ENCODE measurements at places on chromosomes 16 and 17.

- DNase-seq: no peak
Measured at GRCh38 chr16:57528499-57529390, 7.6 kb downstream of the CCDC102A start.

DNA sequence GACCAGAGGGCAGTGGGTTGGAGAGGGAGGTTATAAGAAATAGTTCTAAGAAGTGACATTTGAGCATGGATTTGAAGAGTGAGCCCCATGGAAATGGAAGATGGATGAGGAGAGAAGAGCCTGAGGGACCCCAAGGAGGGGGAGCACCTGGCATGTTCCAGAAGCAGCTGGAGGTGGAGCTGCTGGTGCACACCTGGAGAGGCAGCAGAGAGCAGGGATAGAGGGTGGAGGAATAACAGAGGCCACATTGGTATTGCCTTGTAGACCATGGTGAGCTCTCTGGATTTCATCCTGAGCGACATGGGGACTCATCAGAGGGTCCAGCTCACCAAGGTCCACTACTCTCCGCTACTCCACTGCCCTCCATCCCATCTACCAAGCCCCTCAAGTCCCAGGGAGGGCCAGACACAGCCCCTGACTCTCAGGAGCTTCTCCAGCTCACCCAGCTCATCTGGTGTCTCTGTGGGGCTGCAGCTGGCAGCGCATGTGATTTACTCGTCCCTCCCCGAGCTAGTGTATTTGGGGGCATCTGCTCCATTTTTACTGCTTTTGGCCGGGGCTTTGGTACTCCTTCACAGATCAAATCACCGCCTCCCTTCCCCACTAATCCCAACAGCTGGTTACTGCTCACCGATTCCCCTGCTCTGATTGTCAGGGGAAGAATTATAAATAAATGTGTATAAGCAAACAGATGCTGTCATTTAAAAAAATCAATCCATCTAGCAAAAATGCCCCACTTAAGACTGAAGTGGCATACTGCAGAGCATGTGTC lies 22.1 kb upstream of the KDM8 start:
- no peak for DNase-seq

GRCh38 chr16:63577891-63578290 lies 1541.7 kb upstream of the CDH8 start:
- no peak for DNase-seq

- DNase-seq: no peak
Measured at GRCh38 chr16:2295056-2295798, 27.3 kb upstream of the RNPS1 start.

- no peak for DNase-seq
Measured at GRCh38 chr17:8900626-8901585, 33.4 kb upstream of the PIK3R6 start.

- peak; percentile 59 for DNase-seq
Measured at GRCh38 chr16:27154705-27155521, 48.4 kb upstream of the KDM8 start.

DNA sequence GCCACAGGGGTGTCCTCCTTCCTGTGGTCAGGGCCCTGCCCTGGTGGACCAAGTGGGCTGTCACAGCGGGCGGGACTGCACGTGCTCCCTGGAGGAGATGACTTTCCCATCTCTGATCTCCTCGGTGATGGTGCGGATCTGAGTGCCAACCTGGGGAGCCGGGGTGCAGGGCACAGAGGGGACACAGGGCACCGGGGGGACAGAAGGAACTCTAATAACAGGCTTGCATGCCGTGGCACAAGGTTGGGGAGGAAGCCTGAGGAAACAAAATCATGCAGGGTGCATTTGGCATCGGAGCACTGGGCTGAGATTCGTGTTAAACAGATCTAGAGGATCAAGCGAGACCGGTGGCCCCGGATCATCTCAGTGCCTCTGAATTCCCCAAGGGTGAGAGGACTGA lies 3.4 kb downstream of the KRT36 start:
- no peak for DNase-seq

DNA sequence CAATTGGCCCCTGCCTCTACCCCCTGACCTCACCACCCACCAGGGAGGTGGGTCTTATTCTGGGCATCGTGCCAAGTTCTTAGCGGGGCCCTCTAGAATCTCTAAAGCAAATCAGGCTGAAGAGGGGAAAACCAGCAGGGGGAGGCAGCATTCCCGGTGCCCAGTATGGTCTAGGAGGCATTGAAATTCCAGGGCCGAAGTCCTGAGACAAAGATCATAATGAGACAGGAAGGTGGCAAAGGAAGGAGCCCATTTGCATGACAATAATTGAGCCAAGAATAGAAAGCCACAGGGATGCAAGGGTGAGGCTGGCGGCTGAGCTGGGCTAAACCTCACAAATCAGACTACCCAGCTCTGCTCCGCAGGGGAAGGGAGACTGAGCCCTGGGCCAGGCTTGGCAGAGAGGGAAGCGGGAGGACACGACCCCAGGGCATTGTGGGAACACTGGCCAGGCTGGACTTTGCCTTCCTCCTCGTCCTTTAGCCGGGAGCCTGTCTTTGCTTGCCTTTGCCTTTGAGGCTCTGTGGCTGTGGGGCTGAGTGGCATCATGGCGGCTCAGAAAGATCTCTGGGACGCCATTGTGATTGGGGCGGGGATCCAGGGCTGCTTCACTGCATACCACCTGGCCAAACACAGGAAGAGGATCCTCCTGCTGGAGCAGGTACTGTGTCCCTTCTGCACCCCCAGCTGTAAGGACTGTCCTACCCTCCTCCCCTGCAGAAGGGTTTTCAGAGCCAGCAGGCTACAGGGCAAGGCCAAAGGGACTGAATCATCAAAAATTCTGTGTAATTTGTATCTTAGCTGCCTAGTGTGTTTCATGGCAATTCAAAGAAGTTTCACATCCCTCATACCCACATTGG lies at the start of gene PIPOX:
PIPOX (plus strand) TSS at position 463 of the 860 bp plus-strand sequence; CDS start at position 548, 85 bp downstream.
- no peak for DNase-seq

DNA sequence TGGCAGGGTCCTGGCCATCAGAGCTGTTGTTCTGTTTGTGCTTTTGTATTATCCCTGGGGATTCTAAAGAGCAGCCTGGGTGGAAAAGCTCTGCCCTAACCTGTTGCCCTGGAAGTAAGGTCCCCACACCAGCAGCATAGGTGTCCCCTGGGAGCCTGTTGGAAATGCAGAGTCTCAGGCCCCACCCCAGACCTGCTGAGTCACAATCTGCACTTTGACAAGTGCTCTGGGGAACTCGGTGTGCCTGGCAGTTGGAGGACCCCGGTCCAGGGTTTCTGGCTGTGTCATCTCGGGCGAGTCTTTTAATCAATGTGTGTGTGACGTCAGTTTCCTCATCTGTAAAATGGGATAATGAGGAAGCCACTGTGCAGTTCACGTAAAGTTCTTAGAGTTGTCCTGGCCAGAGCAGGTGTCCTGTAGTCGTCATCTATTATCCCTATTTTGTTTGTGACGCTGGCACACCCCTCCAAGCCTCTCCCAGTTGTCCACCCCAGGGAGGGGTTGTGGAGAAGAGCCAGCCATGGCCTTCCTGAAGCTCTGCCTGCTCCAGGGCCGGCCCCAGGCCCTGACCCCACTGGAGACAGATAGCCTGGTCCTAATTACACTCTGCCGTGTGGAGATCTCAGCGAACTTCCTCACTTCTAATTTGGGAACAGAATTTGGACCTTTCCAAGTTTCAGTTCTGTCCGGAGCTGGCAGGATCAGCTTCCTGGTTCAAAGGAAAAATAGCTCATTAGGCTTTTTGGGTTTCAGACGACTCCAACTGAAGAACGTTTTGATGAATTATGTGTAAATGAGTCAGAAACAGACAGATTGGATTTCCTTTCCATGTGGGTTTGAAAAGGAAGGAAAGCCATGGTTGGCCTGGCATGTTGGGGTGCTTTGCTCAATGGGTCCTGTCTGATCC lies 295.7 kb upstream of the FOXF1 start:
- no peak for DNase-seq

Measured in stimulated activated CD8-positive, alpha-beta memory T cell treated with anti-CD3 and anti-CD28 coated beads, Interleukin-4, amount 100 ng/mL, for 4 hours (primary cell).